ENCODE measurements at places on chromosomes 2 and 18.

- DNase-seq, result no peak
These were observed 61.2 kb upstream of the ATL2 start for GRCh38 chr2:38438133-38438882.

- DNase-seq, result no peak
These were observed 180.9 kb upstream of the GALNT5 start for GRCh38 chr2:157076526-157077161.

DNA sequence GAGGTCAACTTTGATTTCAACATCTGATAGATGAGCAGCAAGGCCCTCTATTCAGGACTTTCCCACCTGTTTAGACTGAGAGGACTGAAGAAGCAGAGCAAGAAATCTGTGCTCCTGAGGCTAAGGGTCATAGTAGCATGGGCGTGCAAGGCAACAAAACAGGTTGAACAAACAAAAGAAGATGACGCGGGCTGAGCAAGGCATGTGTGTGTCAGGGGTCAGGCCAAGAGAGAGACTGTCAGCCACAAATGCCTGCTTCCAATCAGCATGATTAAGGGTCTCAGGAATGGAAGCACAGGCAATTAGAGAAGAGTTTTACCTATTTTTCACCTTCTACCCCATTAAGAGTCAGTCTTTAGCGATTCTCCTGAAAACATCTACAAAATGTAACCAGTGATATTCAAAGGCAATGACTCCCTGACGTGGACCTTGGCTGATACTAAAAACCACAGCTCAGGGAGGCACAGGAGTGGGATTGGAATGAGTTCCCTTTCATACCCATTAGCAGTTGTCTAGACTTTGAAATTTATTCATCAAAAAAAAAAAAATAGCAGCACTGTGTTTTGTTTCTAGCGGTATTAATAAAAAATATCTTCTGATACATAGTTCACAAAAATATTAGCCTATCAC is 81.9 kb downstream of the DYNAP start:
- no peak for DNase-seq

DNA sequence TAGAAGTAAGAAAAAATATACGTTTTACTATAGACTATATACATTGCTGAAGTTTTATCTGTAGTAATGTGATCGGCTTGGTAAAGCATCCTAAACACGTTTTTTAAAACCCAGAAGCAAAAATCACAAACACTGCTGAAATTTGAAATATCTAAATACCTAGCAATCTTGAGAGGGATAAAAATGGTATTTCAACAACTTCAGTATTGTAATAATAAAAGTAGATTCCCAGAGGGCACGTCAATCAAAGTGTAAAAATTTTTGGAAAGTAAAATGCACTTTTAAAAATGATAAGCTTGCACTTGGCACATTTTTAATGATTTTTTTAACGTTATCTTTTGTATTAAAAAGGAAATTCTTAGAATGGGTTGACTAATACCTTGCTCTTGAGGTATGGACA is 1.6 kb downstream of the ZC3H6 start:
- no peak for DNase-seq

DNA sequence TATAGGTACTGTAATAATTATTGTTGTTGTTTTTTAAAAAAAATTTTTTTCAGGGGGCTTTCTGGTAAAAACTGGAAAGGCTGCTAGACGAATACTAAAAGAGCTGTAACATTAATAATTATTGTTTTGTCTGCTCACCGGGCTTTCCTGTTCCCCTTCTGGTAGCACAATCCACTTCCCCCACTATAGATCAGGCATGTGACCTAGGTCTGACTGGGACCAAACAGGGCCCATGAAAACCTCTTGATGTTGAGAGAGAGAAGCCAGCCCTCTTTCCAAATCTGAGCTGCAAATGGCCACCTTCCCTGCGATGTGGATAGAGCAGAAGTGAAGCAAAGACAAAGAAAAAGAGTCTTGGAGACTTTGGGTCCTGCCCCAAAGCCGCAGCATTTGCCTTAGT is 23.4 kb downstream of the SH2D6 start:
- DNase-seq, result no peak

- no peak for DNase-seq
These were observed 93.0 kb downstream of the KCTD18 start for GRCh38 chr2:200416878-200417277.

DNA sequence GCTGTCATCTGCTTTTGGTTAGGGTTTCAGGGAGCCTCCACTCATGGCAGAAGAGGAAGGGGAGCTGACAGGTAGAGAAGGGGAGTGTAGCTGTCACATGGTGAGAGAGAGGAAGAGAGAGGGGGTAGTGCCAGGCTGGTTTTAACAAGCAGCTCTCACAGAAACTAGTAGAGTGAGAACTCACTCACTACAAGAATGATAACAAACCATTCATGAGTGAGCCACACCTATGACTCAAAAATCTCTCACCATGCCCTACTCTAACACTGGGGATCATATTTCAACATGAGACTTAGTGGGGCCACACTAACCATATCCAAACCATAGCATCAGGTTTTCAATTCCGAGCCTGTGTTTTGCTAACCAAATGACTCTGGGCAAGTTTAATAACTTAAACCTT is 274.9 kb upstream of the VWC2L start:
- DNase-seq, result no peak

DNA sequence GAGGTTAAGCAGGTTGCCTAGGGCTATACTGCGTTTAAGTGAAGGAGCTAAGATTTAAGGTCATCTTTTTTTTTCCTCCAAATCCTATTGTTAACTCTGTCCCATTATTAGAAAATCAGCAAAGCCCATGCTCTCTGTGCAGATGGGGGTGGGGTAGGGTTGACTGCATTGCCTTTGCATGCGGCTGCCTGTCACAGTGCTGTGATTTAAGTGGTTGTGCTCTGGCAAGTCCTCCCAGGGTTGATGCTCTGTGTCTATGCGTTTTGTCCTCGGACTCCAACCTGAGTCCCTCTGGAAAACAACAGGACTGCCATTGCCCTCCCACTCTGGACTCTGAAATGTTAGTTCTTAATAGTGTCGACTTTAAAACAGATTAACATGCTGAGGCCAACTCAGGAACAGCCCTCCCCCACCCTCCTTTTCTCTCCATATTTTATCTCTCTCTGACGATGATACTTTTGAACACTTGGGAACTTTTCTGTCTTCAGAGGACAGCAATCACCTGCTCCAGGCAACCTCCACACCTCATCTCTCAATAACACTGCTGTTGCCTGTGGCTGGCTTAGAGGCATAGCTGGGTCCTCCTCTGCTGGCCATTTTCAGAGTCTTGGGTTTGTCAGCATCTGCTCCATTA is 5.8 kb downstream of the FHOD3 start:
- DNase-seq, result no peak

Data from activated CD8-positive, alpha-beta memory T cell treated with anti-CD3 and anti-CD28 coated beads for 4 hours (primary cell).